ENCODE measurements at places on chromosomes 5 and 9.

- DNase-seq = no peak
Observed at GRCh38 chr9:113879911-113880310, 3.8 kb downstream of the ZNF618 start.

DNA sequence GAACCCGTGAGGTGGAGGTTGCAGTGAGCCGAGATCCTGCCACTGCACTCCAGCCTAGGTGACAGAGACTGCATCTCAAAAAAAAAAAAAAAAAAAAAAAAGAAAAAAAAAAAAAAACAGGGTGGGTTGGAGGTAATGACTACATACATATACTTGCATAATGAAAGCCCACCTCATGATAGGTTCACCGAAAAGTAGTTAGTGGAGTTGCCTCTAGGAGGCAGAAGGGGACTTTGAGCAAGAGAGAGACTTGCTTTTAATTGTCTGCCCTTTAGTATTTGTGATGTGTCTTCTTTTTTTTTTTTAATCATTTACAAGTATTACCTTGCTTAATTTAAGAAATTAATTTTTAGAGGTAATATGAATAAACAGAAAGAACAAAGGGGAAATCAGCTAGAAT lies 99.8 kb downstream of the PPARGC1B start:
- no peak for DNase-seq

- DNase-seq = no peak
Observed at GRCh38 chr5:175082866-175083590, 358.6 kb downstream of the MSX2 start.

DNA sequence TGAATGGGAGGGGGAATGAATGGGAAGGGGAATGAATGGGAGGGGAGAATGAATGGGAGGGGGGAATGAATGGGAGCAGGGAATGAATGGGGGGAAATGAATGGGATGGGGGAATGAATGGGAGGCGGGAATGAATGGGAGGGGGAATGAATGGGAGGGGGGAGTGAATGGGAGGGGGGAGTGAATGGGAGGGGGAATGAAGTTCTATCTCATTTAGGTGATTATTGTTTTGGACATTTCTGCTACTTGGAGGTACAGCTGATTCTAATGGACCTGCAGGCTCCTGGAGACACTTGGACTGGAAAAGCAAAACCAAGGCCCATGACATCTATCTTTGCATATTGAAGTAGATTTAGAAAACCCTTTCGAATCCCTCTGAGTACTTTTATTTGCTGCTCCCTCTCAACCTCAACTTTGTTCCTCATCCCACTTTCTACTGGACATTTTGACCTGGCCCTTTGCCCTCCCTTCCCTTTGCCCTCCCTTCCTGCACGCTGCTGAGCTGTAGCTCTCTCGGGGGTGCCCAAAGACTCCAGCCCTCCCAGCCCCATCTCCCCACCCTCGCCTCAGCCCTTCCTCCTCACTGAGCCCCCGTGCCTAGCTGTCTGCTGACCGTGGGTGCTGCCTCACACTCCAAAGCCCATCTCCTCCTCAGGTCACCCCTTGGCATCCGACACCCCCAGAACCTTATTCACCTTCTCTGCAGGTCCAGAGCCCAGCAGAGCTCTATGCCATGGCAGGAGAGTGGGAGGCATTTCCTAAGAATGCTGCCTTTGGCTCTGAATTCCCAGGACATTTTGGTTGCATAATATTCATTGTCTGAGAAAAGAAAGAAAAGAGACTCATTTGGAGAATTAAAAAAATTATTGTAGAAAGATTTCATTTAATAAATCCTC lies 19.9 kb upstream of the LPCAT1 start:
- DNase-seq = no peak

- no peak for DNase-seq
Observed at GRCh38 chr9:76772686-76773445, 8.6 kb downstream of the PCA3 start.

- DNase-seq = no peak
Observed at GRCh38 chr5:160649304-160649703, 202.7 kb downstream of the ATP10B start.

- no peak for DNase-seq
Observed at GRCh38 chr9:14906644-14907359, 3.4 kb downstream of the FREM1 start.

- DNase-seq = no peak
Observed at GRCh38 chr5:158731014-158731413, 368.7 kb downstream of the EBF1 start.

DNA sequence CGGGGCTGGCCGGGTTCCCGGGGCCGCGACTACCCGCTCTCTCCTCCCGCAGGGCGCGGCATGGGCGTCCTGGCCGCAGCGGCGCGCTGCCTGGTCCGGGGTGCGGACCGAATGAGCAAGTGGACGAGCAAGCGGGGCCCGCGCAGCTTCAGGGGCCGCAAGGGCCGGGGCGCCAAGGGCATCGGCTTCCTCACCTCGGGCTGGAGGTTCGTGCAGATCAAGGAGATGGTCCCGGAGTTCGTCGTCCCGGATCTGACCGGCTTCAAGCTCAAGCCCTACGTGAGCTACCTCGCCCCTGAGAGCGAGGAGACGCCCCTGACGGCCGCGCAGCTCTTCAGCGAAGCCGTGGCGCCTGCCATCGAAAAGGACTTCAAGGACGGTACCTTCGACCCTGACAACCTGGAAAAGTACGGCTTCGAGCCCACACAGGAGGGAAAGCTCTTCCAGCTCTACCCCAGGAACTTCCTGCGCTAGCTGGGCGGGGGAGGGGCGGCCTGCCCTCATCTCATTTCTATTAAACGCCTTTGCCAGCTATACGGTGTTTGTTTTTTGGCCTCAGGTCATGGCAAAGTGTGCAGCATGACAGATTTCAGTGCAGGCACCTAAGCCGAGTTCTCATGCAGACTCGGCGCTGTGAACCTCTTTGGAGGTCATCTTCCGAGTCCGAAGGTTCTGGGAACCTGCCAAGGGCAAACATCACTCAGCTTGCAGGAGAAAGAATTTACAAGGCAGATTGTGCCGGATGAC lies 516 bp downstream of the MRPL41 start:
- no peak for DNase-seq

DNA sequence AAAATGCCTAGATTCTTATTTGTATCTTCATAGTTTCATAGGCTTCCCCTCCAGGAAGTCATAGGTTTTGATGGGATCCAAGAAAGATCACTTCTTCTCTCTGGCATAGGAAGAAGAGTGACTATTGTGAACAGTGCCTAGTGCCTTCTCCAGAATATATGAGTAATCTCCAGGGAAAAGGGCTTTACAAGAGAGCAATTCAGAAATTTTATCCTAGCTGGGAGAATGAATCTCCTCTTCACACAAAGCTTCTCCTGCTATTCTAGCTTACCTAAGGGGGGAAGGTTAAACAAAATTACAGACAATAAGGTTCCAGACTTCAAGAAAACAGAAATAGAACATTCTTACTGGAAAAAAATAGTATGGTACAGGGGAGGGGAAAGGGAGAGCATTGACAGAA lies 1193.3 kb upstream of the CDH6 start:
- no peak for DNase-seq

DNA sequence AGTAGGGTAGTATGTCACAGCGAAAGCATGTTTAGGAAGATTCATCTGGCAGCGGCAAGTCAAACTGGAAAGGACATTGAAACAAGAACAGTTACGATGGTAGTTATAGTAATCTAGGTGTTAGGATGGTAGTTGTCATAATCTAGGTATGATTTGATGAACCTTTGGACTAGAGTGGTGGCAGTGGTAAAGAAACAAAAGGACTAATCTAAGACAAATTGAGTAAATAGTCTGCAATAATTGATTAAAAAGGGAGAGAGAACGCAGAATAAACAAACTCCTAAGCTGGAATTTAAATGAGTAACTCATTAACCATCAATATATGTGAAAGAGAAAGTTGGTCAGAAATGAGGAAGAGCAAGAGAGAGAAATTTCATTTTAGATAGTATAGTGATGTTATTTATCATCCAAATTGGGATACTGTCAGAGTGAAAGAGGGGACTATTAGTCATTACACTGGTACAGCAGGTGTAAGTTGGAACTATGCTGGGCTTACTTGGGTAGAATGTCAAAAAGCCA lies 56.8 kb downstream of the MTREX start:
- no peak for DNase-seq

DNA sequence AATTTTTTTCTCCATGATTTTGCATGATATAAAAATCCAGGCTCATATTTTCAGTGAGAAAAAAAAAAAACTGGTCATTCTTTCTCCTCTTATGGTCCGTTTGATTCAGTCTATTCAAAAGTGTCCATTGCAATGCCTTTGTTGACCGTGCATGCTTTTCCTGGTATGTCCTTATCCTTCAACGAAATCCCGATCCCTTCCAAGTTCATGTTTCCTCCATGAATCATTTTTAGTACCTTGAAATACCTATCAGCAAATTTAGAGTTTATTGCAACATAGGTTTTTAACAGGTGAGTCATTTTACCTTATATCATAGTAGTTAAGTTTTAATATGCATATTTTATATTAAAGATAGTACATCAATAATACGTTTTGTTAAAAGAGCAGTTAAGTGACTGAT lies 773.8 kb upstream of the CHD1 start:
- DNase-seq = no peak

DNA sequence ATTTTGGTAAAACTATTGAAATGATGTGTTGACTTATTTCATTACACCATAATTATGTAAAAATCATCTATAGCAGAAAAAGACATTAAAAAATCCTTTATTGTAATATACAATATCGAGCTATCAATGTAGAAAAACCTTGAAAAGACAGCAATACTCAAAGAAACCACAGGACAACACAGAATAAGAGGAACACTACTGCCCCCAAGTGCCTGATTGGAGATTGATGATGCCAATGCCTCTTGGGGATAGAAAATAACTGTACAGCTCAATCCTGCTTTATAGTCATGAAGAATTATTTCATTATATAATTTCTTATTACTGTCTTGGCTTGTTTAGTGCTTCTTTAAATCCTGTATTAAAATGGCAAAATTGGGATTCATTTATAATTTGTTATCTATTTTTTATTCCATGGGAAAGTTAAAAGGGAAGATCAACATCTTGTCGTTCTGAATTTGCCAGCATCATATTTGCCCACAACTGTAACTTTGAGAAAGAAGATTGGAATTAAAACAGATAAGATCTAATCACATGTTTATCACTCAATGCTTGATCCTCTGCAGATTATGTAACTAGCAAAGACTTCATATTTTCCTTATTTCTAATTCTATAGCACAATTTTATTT lies 337.5 kb downstream of the CDH9 start:
- DNase-seq = no peak

All from naive B cell (primary cell).